ENCODE measurements at places on chromosomes 6 and 20.

DNA sequence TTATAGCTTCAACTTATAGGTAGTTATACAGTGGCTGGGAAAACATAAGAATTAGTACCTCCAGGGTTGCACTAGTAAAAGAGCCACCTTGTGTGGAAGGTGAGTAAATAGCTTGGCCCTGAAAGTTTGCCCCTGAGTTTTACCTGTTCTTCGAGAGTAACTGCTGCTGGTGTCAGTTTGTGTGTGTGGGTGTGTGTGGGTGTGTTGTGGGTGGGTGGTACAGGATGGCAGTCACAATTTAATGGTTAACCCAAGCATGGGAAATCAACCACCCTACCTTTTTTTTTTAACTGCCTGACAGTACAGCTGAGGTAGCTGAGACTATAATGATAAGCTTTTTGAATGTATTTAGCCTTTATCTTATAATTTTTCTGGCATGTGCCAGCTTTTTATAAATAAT is 137.3 kb downstream of the STXBP5 start:
- DNase-seq, result no peak

DNA sequence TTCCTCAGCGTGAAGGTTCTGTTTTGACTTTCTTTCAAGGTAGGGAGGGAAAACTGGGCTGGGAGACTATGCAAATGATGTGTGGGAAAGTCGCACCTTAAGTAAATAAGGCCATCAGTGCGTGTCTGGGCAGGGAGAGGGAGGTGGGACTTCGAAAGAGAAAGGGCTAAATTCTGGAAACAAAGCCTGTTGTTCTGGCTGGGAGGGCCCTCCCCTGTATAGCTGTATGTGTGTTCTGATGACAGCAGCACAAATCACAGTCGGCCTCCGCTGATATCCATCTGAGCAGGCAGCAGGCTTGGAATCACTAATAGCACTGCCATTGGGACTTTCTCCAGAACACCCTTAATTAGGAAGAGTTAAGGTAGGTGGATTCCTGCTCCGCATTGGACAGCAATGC is 19.2 kb downstream of the JAG1 start:
- DNase-seq, result no peak

GRCh38 chr6:78302411-78302810 is 564.9 kb upstream of the IRAK1BP1 start:
- no peak for DNase-seq

DNA sequence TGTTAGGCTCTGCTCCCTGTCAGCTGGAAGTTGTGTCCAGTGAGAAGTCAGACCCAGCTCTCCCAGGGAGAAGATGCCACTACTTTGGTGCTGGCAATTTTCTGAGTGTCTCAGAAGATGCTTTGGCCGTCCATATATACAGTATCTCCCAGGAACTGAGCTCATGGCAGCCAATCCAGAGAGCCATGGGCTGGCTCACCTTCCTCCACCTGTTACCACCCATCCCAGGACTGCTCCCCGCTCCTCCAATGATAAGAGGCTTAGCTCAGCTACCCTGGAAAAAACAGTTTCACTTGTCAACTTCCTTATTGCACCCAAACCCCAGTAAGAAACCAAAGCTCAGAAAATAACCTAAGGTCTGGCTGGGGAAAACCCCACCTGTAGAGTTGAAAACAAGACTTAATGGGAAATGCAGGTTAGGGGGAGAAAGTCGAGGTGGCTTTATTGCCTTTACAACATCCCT is at the start of gene BNIP5:
Gene BNIP5 (minus strand): TSS at position 110 of the 463 bp plus-strand sequence. CDS start 6,198 bp downstream, outside the sequence.
- no peak for DNase-seq

DNA sequence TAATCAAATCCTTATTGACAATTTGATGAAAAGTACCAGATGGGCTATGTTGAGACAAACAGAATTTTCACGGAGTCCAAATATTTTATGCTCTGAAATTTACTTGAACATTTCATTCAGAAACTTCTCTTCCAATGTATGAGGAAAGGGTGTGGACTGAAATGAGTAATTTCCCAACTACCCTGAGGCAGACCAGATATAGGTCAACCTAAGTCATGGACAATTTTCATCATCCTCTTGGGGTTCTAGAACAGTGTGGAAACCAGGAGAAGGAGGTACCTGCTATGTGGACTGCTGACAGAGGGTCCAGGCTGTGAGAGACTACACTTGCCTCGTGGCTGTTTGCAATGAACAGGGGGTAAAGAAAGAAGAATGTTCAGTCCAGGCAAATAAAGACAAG is 323.0 kb downstream of the ESR1 start:
- DNase-seq, result no peak

DNA sequence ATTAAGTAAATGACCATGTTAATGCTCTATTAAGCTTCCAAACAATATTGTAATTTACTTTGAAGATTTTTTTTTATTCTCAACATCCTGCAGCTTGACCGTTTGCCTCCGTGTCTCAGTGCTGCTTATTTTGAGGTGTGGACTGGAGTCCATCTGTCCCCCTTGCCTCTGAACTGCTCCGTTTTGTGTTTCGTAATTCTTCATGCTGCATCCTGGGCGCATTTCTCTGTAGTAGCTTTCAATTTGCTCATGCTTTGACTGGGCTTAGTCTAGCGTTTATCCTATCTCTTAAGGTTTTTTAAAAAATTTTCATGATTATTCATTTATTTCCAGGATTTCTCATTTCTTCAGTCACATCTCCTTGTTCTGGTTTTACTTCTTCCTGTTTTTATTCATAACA is 37.8 kb downstream of the PTPN1 start:
- no peak for DNase-seq

DNA sequence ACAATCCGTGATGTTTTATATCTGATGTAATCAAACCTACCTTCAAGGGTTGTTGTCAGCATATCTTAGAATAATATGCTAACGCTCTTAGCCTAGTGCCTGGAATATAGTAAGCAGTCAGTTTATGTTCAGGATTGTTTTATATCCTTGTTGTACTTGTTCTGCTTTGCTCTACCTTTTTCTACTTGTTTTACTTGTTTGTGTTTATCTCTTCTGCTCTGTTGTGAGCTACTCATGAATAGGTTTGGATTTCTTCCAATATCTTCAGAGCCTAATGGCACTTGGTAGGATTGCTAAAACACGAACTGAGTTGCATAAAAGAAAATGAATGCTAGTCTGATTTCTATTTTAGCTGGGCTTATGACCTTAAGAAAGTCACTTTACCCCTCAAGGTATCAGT is 40.1 kb downstream of the DNAH8 start:
- DNase-seq, result no peak

GRCh38 chr20:31918466-31919105 is 33.3 kb downstream of the PDRG1 start:
- no peak for DNase-seq

DNA sequence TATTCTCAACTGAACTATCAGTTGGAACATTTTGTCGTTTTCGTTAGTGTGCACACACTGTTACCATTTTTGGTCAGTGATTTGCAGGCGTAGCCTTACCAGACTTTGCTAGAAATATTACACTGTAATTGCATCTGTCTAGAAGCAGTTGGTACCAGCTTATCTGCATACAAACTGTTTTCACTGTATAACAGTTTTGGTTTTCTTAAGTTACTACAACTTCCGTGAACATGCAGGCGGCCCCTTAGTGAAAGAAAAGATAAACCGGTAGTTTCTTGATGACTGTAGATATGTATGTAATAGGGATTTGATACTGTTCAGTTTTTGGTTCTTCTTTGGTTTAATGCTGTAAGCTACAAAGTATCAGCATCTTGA is 1.3 kb downstream of the DSTN start:
- no peak for DNase-seq

GRCh38 chr6:113858480-113859348 is 1.6 kb downstream of the MARCKS start:
- peak; percentile 87 for DNase-seq

- DNase-seq, result no peak
Measured at GRCh38 chr6:87656857-87657256, 45.2 kb downstream of the AKIRIN2 start.

- DNase-seq, result no peak
Measured at GRCh38 chr6:130973521-130974277, 89.3 kb downstream of the EPB41L2 start.

- no peak for DNase-seq
Measured at GRCh38 chr6:2512802-2513201, 237.9 kb downstream of the MYLK4 start.

GRCh38 chr6:141562186-141562811 is 570.4 kb upstream of the GJE1 start:
- DNase-seq, result peak; percentile 24

DNA sequence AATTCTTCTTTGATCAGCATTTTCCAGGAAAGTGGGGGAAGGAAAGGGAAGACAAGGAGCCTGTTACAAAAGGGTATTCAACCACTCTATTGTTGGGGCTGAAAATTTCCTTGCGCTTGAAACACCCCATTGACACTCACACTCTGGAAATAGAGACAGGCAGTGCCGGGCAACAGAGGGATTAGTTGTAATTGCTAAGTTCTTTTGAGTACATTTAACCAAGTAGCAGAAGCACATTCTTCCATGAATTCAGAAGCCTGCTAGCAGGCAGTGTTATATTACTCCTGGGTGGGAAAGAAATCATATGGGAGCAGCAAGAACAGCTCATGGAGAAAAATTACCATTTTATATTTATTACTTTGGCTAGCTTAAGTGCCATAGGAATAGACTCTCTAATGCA is 745.5 kb downstream of the C6orf118 start:
- no peak for DNase-seq

DNA sequence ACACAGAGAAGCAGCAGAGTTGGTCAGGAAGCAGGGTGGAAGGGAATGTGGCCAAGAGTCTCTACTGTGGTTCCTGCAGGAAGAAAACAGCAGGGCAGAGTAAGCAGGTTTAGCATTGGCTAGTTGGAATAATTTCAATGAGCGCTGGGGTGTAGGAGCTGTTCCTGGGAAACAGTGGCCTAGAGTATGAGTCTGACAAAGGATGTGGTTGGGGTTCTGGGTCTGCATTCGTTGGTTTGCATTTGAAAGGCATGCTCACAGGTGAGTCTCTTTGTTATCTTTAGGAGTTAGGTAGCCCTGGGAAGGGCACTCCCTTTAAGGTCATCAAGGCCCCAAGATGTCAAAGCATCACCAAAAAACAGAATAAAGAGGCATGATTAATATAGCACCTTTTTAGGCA is 911.6 kb upstream of the SLC35B3 start:
- no peak for DNase-seq

DNA sequence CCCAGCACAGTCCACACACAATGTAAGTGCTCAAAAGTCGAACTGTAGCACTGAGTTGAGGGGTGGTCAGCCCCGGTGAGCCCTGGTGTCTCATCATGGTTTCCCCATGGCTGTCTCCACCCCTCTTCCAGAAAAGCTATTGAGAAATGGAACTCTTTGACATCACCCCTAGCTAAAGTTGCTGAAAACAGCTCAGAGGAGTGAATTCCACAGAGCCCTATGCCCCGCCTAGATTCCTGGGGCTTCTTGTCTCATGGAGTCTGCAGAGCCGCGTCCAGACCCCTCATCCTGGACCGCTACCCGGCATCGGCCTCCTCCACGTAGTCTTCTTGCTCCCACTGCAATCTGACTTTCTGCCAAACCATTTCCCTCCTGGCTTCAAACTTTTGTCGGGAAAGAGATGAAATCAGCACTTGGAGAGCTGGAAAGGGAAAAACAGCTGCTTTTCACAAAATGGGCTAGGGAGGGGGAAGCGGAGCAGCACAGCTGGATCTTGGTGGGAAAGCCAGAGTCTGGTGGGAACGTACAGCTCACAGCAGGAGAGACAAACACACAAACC is 132.2 kb downstream of the SNX5 start:
- no peak for DNase-seq

DNA sequence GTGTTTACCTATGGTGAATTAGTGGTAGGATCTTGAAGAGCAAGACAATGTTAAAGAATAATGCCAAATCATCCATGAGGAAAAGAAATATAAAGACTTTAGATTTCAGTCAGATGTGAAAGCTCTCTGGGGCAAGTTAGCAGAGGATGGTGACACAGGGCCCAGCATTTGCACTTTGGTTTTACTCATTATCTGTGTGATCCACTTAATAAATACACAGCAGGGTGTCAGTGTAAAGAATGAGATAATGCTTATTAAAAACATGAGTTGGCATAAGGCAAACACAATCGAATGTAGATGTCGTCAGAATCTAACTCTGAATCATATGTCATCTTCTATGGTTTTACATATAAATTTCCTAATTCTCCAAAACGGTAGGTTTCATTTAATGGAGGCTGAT is 130.4 kb upstream of the PREP start:
- DNase-seq, result no peak

DNA sequence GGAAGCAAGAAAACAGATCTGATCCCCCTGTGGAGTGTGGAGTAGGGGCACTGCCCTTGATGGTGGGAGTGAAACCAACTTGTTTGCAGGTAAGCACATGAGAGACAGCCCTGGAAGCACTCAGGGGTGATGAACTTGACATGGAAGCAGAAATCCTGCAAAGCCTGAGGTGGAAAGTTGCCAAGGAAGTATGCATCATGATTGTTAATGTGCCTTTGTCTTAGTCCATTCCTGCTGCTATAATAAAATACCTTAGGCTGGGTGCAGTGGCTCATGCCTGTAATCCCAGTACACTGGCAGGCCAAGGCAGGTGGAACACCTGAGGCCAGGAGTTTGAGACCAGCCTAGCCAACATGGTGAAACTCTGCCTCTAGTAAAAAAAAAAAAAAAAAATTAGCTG is 40.2 kb upstream of the IFNGR1 start:
- DNase-seq, result no peak

DNA sequence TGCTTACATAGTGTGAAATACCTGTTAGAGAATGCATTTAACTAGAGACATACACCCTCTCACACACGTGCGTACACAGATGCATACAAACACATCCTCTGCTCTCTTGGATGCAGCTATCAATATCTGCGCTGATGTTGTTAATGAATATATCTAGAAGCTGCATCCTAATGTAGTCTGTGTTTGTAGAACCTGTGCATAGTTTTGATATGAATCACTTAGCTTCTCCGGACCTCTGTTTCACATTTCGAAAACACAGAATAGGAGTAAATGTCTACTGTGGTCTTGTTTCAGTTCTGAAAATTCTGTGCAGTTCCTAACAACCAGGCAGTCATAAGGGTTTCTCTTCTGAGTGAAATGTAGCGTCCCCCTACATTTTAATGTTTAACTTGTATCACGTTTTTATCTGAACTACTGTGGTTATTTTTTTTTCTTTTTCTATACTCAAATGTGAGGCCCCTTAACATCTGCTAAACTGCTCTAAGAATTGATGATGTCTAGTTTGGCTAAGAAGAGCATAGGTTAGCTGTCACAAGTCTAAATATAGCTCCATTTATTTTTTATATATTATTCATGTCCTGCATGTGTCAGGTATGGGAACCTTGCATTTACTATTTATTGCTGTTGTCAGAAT is 254.5 kb downstream of the TMEM242 start:
- no peak for DNase-seq

DNA sequence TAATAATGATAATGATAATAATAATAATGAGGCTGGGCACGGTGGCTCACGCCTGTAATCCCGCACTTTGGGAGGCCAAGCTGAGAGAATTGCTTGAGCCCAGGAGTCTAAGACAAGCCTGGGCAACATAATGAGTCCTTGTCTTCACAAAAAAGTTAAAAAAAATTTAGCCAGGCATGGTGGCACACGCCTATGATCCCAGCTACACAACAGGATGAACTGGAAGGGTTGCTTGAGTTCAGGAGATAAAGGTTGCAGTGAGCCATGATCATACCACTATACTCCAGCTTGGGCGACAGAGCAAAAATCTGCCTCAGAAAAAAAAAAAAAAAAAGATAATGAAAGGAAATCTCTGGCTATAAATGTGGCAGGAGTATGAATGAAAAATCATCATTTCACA is 213.4 kb downstream of the HIVEP2 start:
- no peak for DNase-seq

Data from stimulated activated CD8-positive, alpha-beta memory T cell treated with anti-CD3 and anti-CD28 coated beads, Interleukin-4, amount 100 ng/mL, for 48 hours (primary cell).